ENCODE measurements at places on chromosomes 6 and 20. TPM values are rescaled to one million over a fixed set of nuclear protein-coding genes. Genes with fewer than 3 reads are reported as not detected.

- no peak for DNase-seq
Observed at GRCh38 chr20:51126337-51126736, 103.4 kb upstream of the KCNG1 start.

GRCh38 chr6:165659945-165660856 is 2.8 kb downstream of the PDE10A start:
- DNase-seq = no peak

- DNase-seq = peak; percentile 96
Observed at GRCh38 chr6:27795697-27796494, 116.3 kb downstream of the OR2B2 start.

GRCh38 chr6:125953502-125953875 is 3.1 kb upstream of the HINT3 start:
- DNase-seq = no peak

DNA sequence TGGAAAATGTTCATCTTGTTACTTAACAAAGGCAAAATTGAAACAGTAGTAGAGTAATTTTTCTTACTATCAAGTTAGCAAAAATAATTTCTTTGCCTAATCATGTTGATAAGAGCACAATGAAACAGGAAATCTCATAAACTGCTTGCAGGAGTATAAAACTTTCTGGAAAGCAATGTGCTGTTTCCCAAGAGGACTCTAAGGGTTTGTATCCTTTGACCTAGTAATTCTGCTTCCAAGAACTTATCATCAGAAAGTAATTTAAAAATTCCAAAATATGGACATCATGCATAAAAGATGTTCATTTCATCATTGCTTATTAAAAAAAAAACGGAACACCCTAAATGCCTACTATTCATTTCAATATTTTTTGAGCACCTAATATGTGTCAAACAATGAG is 46.1 kb upstream of the TNFAIP3 start:
- DNase-seq = no peak

DNA sequence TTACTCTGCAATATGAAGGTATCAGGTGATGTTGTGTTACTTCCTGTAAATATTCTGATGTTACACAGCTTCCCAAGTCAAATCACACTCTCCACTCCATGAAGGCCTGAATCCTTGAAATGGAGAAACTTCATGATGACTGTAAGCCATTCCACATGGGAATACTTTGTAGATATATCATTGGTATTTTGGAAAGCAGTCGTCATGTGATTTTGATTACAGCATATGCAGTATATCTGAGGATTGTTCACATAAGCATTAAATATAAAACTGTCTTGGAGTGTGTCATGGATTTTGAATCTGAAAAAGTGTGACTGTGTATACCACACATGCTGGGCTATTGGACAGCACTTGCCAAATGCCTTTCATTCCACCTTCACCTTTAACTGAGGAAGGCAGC is 118.3 kb upstream of the EXOC2 start:
- DNase-seq = no peak

- DNase-seq = no peak
Observed at GRCh38 chr6:95230071-95230740, 347.1 kb upstream of the MANEA start.

- no peak for DNase-seq
Observed at GRCh38 chr6:16391451-16391912, 153.1 kb downstream of the GMPR start.

- no peak for DNase-seq
Observed at GRCh38 chr6:11275598-11275997, 43.1 kb upstream of the NEDD9 start.

GRCh38 chr6:116386581-116387299 is 16.0 kb downstream of the DSE start:
- no peak for DNase-seq

PARD6B gene
- total RNA-seq = 1.1 TPM

GRCh38 chr20:13856354-13856753 is 71.5 kb downstream of the NDUFAF5 start:
- DNase-seq = no peak

DNA sequence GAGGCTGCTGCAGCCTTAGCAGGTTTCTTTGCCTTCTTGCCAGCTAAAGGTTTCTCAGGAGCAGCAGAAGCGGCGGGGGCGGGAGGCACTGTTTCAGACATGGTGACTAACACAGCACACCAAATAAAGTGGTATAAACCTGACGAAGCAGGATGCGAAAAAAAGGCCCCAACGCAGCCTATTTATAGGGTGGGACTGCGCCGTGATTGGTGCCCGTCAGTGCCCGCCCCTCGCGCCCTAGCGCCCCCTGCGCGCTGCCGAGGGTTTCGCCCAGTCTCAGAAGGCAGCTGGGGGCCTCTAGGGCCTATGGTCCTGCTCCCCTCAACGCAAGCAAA is 55.0 kb downstream of the TRIM38 start:
- DNase-seq = no peak

DNA sequence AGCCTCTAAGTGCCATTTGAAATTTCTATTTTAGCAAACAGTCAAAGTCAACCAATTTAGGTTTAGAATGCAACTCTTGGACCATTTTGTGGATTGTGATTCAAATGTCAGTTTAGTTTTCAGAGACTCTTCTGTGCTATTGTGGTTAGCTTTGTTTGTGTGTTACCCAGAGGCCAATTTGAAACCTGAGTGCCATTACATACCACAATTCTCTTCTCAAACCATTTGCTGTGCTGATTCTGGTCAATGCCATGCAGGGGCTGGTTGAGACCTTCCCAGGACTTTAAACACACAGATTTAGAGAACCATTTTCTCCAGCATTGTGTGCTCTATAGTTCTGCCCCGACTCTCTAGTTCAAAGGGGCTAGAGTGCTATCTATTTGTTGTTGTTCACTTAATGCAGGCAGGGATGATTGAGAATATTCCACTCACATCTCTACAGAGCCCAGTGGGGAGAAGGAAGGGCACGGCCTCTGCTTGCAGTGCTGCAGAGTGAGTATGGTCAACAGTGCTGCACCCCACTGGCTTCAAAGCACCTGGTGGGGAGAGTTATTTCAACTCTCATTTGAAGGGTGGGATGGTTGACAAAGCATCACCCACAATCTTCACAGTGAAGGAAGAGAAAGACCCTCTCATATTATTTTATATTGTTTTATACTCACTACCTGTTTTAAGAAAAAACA is 738.2 kb downstream of the COL12A1 start:
- no peak for DNase-seq

GRCh38 chr20:59139998-59140397 is 23.6 kb upstream of the ZNF831 start:
- no peak for DNase-seq

TPBG gene
- total RNA-seq = 19.0 TPM

LAMP5 gene
- not detected for total RNA-seq

KHDC1 gene
- total RNA-seq = 2.9 TPM

DNA sequence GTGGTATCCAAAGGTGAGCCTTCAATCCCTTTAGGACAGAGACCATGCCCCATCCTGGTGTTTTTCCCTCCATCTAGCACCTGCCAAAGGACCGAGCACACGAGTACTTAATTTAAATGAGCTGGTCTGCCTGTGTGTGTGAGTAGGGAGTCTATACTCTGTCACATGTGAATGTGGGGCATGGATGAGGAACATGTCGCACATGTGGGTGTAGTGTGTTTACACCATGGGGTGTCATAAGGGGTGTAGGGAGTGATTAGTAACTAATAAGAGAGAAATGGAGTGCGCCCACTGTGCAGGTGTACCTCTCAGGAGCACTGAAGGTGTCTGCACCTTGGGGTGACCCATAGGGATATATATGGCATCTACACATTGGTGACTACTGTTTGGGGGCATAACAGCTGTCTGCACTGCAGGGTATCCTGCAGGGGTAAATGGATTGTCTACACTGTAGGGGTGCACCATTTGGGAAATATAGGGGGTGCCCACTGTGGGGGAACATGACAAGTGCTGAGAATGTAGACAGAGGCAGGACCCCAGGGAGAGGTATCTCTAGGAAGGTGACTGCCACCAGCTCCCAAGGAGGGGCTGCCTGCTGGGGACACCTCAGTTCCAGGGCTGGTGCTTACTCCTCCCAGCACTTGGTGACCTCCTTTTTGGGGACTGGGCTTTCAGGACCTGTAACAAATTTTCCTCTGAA is 53.5 kb downstream of the EBF4 start:
- DNase-seq = no peak

GRCh38 chr6:16803294-16804200 is 42.3 kb upstream of the ATXN1 start:
- no peak for DNase-seq

CTCFL gene
- not detected for total RNA-seq

VARS1 gene
- 90.9 TPM for total RNA-seq

PIGU gene
- 24.4 TPM for total RNA-seq

RCAN2 gene
- total RNA-seq = 5.7 TPM

DNA sequence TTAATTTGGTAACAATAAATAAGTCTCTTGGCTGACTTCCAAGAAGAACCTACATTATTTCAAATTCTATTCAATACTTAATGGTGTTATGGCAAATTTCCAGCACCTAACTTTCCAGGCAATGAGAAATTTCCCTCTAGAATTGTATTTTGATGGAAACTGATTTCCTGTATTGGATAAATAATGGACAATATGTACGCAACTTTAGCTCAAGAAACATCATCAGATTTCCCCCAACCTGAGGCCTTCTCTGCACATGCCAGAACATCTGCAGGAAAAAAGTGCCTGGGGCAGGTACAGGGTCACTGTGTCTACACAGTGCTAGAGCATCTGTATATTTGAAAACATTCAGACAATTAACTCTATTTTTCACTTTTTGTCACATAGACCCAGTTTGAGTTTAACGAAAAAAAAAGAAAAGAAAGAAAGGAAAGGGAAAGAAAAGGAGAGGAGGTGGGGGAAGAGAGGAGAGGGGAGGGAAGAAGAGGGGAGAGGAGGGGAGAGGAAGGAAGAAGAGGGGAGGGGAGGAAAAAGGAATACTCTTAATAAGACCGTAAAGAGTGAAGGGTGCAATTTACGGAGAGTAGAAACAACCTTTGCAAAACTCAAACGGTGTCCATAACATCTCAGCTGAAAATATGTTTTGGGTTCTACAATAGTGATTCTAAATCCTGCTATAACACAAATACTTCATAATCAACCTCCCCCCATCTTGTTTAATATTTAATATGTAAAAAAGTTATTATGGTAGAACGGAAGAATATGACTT is 130.0 kb downstream of the TSHZ2 start:
- DNase-seq = no peak

- DNase-seq = no peak
Observed at GRCh38 chr20:57210054-57210910, 56.2 kb downstream of the BMP7 start.

BANF2 gene
- total RNA-seq = not detected

- DNase-seq = no peak
Observed at GRCh38 chr6:164523087-164523654, 786.2 kb downstream of the C6orf118 start.

DUSP22 gene
- 44.1 TPM for total RNA-seq

DNA sequence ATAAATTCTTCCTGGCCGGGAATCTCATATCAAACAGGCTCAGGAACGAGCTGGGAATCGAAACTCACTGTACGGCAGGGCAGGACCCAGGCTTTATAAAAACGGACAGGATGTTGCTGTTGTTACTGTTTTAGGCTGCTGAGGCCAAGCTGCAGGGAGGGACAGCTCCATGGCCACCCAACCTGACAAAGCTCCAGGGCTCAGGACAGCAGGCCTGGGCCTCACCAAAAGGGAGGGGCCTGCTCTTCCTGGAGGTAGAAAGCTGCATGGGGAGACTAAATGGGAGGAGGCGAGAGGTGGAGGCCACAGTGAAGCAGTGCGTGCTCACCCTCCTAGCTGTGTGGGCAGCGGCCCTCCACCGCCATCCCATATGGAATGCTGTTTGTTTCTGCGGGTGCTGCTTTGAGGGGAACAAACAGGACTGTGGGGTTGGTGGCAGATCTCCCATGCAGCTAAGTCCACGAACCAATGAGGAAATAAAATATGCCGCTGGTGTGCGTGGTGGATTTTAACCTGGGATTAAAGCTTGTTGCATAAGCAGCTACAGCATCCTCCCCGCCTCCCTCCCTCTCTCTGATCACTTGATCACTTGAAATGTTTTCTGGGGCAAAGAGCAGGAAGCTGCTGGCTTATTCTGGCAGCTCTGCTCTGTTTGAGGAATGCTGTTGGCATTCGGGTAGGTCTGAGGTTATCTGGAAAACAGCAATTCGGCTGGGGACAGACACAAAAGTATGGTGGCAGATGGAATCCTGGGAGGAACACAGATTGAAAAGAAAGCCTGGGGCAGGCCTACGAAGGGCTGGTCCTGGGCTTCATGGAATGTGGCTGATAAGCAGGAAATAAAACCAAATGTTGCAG is 2.4 kb upstream of the ZMYND8 start:
- peak; percentile 91 for DNase-seq

TUBB2B gene
- total RNA-seq = 29.7 TPM

TNFAIP3 gene
- 31.2 TPM for total RNA-seq

DNA sequence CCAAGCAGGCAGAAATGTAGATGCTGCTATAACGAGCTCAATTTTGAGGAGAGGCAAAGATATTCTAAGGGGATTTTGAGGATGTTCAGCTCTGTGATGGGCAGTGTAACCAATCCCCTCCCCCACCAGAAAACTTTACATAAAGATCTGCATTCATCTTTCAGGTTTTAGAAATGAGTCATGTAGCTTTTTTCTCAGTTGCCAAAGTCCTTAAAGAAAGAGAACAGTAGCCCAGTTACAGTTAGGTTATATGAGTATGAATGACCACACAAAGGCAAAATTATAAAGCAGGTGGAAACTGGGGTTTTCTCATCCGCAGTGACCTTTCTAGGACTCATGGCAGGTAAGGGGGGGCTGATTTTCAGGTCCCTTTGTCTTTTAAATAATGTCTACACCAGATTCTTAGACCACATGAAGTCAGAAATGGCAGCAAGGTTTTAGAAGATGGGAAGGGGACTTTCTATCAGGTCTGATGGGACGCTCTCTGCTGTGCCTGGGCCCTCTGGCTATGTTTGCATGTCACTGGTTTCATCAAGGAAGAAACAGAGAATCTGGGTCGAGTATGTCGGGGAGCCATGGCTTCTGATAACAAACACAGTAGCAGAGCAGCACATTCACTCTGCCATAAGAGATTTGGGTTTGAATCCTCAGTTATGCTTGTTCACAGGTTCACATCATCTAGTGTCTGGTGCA is 94.7 kb downstream of the CLIC5 start:
- no peak for DNase-seq

SLC17A3 gene
- not detected for total RNA-seq

- peak; percentile 88 for DNase-seq
Observed at GRCh38 chr20:52493171-52493721, 301.7 kb upstream of the ZFP64 start.

DNA sequence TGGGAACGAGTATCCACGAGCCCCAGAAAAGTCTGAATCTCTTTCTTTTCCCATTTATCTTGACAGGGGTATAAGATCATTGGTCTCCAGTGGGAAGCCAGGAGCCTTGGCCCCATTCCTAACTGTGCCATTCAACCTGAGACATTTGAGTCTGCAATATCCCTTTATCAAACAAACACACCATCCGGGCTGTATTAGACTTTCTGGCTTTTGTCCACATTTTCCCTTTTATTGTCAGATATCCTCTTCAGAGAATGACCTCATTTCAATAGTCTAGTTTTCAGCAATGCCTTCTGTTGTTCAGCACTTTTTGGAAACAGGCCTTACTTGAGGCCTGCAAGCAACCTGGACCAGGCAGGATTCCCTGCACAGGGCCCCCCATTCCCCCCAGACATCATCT is 15.7 kb downstream of the BPIFA1 start:
- DNase-seq = no peak

GRCh38 chr20:58669287-58670006 is 18.4 kb downstream of the STX16 start:
- no peak for DNase-seq

TMEM170B gene
- total RNA-seq = 2.7 TPM

GRCh38 chr6:3697609-3698008 is 53.9 kb downstream of the PXDC1 start:
- no peak for DNase-seq

HLA-DOB gene
- 1.2 TPM for total RNA-seq

GRCh38 chr20:11221046-11221445 is 547.2 kb upstream of the JAG1 start:
- no peak for DNase-seq
